Hematopoietic multipotent progenitor cell treated with erythropoietin and hydrocortisone succinate and interleukin-3 and kit ligand, for 8 days (in vitro differentiated cells): ENCODE measurements at places on chromosomes 11 and 22.

DNA sequence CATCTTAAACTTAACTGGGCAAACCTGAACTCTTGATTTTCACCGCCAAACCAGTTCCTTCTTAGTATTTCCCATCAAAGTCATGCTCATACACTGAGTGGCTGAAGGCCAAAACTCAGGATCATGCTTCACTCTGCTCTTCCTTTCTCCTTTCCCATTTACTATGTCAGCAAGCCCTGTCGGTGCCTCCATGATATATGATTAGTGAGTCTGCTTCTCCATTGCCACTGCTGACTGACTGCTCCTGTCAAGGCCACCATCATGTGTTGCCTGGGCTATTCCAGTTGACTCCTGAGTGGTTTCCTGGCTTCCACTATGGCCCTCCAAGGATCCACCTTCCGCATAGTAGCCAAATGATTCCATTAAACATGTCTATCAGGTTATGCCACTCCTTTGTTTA lies 42.8 kb upstream of the AMPD3 start:
- no peak for DNase-seq

DNA sequence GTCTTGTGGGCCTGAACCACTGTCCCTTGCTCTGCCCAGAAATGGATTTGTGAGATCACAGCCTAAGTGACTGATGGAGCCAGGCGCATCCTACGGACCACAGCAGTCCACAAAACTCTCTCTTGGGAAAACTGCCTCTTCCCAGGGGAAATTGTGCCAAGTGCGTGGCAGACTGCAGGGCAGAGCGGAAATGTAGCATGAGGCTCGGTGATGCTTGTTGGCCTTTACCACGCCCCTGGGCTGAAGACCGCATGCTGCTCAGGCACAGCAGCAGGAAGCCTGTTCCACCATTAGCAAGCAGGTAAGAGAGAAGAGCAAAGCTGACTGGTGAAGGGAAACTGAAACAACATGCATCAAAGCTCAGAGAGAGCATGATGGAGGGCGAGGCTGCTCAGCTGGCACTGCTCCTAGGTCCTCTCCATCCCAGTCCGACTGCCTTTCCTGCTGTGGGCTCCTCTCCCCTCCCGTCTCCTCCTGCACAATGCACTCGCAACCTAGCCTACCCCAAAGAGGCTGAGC lies 26.5 kb upstream of the SCARF2 start:
- DNase-seq = no peak

DNA sequence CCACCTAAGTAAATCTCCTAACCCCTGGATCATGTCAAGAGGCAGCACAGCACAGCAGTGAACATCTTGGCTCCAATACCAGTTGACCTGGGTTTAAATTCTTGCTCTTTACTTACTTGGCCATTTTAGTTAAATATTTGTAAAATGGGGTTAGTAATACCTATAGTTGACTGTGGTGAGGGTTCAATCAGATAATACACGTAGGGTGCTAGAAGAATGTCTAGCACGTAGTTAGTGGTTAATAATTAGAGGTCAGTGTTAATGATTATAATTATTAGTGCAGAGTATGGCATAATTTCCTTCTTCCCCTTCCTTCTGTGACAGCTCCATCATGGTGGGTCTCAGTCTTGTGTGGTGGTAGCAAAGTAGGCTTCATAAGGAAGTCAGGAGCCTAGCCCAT lies 520.8 kb downstream of the INSC start:
- no peak for DNase-seq

DNA sequence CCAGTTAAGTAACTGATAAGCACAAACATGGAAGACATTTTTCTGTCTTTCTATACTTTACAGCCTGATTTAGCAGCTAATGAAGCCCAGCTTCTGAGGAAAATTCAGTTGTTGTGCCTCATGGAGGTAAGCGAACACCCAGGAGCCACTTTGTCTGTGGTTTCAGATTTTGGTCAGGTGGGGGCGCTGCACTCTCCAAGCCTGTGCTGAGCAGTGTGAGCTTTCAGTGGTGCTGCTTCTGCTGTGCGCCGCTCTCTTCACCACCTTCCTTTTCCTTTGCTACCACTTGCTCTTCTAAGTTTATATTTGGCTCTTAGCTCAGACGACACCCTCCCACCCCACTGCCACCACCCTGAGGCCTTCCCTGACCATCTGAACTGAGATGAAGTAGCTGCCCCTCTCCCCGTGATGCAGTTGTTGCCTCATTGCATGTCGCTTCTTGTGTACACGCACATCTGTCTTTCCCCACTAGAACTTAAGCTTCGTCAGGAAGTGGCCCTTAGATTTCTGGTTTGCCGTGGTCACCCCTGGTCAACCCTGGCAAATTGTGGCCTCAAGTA lies 14.0 kb downstream of the PSMD13 start:
- peak; percentile 64 for DNase-seq

GRCh38 chr11:130166457-130166784 lies 6.8 kb downstream of the ST14 start:
- DNase-seq = no peak

GRCh38 chr22:24772493-24773220 lies 1.9 kb downstream of the PIWIL3 start:
- DNase-seq = peak; percentile 30

DNA sequence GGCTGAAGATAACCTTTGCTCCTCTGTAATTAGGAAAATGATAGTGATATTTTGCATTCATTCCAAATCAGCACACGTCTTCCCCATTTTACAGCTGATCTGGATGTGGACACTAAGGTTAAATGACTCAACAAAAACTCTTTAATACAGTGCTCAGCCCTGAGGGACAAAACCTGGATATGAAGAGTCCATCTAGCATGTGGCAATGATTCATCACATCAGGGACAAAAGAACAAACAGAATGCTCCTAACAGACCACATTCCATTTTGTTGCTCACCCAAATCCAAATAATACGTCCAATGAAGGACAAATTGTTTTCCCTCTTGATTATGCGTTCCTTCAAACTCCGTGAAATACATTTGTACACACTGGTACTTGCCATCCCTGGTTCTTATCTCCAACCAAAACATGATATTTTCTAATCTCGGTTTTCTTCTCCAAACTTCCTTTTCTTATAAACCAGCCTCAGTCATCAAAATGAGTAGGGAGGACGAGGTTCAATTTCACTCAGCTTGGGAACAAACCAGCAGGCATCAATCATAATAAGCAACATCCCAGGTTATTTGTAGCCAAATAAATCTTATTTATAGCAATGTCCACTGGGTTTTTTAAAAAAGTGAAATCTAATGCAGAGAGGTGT lies 53.7 kb upstream of the MTMR2 start:
- DNase-seq = no peak

- no peak for DNase-seq
Observed at GRCh38 chr11:9089061-9089460, 2.3 kb downstream of the SCUBE2 start.

GRCh38 chr11:70682056-70682455 lies 283.7 kb downstream of the CTTN start:
- no peak for DNase-seq

DNA sequence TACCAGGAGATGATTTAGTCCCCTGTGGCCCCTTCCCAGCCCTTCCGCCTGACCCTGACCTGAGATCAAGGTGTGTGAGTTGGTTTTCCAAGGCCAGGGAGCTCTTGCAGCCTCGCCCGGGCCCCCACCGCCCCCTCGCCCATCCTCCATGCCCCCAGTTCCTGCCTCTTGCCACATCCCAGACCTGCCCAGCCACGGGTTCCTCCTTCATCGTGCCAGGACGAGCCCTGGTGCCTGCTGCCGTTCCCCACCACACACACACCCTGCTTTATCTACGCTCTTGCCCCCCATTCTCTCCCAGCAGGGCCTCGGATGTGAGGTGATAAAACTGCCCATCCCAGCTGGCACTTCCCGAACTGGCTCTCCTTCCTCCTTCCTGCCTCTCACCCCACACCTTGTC lies 1.4 kb upstream of the LIF start:
- DNase-seq = peak; percentile 32
